Kidney epithelial cell (primary cell): ENCODE measurements at places on chromosomes 13 and 19. TPM values are rescaled to one million over a fixed set of nuclear protein-coding genes. Genes with fewer than 3 reads are reported as not detected.

DNA sequence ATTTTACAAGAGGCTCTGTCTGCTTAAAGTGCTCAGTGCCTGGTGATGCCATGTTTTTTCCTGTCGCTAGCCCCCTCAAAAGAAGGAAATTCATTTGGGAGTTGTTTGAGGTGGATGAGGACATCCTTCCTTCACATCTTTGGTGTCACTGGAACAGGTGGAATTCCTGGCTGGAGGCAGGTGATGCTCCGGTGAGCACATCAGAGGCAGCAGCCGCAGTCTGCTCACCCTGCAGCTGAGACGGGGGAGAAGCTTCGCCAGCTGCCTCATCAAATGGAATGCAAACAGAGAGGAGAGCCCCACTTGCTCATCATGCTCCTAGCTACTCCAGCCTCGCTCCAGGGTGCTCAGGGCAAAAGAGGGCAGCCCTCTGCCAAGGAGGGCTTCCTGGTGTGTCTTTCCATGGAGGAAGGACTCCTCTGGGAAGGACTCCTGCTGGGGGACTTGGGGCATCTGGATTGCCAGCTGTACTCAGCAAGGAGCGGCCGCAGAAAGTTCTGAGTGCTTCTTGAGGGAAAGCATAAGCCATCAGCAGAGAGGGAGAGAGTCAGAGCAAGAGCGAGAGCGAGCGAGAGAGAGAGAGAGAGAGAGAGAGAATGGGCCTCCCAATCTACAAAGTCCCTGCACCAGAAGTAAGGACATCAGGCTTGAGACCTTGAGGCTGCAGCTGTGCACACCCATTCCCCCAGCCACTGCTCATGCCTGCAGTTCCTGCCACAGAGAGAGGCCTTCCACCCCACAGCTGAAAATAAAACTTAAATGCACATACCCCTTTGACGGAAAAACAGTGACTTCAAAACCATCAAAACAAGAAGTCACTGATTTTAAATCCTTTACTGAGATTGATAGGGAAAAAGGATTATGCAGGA is 74.3 kb upstream of the UBL3 start:
- peak; percentile 81 for DNase-seq

- no peak for DNase-seq
These were observed 11.1 kb downstream of the IRGC start for GRCh38 chr19:43726736-43727592.

- no peak for DNase-seq
These were observed 20.1 kb downstream of the STOML3 start for GRCh38 chr13:38970380-38971051.

GRCh38 chr19:17340302-17340870 is 3.0 kb downstream of the GTPBP3 start:
- DNase-seq: no peak

DNA sequence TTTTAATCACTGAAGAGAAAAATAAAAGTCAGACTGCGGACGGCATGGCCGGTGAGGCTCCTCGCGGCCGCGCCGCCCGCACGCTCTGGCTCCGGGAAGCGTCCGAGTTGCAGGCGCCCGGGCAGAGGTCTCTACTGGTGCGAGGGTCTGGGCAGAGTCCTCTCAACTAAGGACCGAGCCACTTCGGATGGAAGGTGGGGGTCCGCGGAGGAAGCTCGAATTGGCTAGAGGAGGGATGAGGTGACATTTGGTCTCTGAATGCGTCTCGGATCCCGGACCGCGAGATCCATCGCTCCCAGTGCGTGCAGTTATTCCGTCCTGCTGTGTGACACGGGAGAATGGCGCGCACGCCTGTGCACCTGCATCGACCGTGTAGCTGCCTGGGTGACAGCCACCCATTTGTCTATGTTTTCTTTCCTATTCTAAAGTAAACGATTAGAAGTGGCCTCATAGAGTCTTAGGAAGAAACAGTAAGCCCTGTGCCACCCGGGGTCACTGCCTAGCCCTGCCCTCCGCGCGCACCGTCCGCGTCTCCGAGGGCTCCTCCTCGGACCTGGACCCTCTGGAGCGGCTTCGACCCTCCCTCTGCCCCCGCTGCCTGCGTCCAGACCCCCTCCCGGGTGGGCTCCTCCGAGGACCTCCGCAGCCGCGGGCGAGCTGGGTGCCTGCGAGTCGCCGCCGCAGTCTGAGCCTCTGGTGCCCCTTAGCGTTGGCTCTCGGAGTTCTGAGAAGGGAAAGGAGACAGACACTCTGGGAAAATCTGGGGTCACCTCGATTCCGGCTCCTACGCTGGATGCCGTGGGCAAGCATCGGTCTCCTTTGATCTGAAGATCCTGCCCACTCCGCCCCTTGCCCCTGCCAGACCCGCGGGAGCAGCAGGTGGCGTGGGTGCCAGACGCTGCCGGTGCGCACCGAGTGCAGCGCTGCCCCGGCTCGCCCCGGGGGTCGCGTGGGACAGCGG is 347.4 kb downstream of the LIG4 start:
- no peak for DNase-seq

- DNase-seq: no peak
These were observed 21.6 kb downstream of the EFNA2 start for GRCh38 chr19:1307320-1307719.

GRCh38 chr13:95535243-95535642 is 17.3 kb upstream of the CLDN10 start:
- DNase-seq: peak; percentile 92

GRCh38 chr19:49427855-49428546 is 2.8 kb downstream of the GFY start:
- no peak for DNase-seq

GRCh38 chr19:30223866-30224688 is 148.1 kb upstream of the ZNF536 start:
- DNase-seq: no peak

DNA sequence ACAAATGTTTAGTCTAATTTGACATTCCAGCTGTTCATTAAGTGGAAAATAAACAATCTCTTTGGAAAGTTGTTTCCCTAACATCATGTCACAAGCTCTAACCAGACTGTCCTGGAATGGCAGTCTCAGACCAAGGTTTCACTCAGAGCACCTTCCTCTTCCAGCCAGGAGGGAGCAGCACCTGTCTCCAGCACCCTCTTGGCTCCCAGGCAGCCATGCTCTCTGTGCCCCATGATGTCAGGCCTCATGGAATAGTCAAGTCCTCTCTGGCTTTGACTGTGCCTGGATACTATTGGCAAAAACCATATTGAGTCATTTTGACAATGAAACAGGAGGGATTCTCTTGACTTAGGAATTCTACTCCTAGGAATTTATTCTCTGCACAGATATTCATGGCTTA is 171.4 kb downstream of the OXGR1 start:
- DNase-seq: no peak

GRCh38 chr13:51828730-51829567 is 16.0 kb downstream of the TMEM272 start:
- no peak for DNase-seq

DNA sequence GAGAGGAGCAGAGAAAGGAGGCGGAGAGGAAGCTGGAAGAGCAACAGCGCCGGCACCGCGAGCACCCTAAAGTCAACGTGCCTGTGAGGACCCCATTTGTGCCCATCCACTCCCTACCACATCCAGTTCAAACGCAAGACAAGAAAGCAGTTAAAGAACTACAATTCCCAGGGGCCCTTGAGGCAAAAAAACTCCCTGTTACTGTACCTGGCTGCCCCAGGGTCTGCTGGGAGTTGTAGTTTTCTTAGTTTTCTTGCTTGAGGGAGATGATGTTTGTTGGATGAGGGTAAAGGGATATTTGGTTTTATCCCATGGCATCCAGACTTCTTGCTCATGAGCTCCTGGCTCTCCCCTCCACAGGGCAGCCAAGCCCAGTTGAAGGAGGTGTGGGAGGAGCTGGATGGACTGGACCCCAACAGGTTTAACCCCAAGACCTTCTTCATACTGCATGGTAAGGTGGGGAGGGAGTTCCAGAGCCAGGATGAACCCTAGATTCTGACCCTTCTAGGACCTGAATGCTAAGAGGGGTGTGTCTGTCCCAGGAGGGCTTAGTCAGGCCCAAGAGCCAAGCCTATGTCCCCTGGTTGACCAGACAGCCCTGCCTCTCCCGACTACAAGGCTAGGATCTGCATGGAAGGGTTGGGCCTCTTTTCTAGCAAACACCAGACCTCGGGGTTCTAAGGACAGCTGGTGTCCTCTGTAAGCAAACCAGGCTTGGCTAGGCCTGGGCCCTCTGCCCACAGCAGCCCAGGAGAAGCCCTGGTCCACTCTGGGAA is 13.2 kb downstream of the NUCB1 start:
- no peak for DNase-seq

DNA sequence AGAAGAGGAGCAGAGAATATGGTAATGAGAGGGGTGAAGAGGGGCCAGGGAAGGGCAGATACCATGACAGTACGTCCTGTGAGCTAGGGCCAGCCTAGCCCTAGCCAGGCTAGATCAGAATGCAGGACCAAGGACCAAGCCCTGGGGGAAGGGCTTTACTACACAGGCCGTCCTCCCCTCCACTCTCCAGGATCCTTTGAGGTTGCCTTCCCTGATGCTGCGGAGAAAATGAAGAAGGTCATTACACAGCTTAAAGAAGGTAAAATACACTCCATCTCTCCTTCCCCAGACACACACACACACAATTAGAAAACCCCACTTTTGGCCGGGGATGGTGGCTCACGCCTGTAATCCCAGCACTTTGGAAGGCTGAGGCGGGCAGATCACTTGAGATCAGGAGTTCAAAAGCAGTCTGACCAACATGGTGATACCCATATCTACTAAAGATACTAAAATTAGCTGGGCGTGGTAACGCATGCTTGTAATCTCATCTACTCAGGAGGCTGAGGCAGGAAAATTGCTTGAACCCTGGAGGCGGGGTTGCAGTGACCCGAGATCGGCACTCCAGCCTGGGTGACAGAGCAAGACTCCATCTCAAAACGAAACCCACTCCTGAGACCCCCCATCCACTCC is 8.5 kb downstream of the SPACA6 start:
- no peak for DNase-seq

DNA sequence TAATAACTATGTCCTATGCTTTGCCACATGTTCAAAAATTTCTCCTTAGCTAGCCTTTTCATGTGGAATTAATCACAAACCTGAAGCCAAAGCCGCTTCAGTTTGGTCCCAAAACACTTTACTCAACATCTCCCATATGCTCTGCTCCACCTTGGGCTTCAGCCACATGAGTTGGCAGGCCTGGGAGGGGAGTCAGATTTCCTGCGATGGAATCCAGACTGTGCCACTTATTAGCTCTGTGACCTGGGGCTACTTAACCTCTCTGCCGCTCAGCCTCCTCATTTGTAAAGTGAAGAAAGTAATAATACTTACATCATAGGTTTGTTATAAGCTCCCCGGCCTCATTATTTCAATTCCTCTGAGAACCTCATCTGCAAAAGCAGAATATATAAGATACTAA is 272.0 kb downstream of the LMO7 start:
- no peak for DNase-seq

GRCh38 chr19:8697671-8698432 is 743 bp downstream of the ACTL9 start:
- no peak for DNase-seq

- no peak for DNase-seq
These were observed 1381.0 kb upstream of the MIR17HG start for GRCh38 chr13:89966524-89966923.

GRCh38 chr19:42030645-42031440 is 36.8 kb upstream of the ATP1A3 start:
- no peak for DNase-seq

GRCh38 chr19:40398417-40399131 is 8.6 kb upstream of the HIPK4 start:
- DNase-seq: peak; percentile 19

- no peak for DNase-seq
These were observed 414.1 kb upstream of the SLITRK1 start for GRCh38 chr13:84296401-84296800.

DNA sequence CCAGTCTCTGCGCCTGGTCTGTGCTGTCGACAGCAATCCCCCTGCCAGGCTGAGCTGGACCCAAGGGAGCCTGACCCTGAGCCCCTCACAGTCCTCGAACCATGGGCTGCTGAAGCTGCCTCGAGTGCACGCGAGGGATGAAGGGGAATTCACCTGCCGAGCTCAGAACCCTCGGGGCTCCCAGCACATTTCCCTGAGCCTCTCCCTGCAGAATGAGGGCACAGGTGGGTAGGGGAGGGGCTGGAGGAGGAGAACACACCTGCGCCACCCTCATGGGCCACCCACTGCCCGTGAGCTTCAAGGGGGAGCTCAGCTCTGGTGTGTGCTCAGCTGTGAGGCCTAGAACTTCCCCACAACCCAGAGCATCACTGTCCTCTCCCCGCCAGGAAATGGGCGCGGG is 38.6 kb upstream of the CD33 start:
- no peak for DNase-seq

- no peak for DNase-seq
These were observed 103.9 kb downstream of the DNAJC15 start for GRCh38 chr13:43127103-43127798.

DNA sequence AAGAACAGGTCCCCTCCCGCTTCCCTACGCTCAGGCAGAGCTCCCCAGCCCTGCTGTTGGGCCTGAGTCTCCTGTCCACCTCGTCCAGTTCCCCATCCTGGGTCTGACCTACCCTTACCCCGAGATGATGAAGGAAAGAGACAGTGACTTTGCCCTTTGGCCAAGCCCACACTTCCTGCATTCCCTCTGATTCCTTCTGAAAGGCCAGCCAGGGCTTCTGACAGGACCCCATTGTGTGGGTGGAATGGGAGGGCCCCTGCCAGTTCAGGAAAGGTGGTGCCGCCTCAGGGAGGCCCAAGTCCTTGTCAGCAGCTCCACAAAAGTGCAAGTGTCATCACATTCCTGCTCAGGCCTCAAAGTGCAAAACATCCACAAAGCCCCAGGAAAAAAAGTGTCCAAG is 177.8 kb downstream of the PAN3 start:
- DNase-seq: no peak

- no peak for DNase-seq
These were observed 121.5 kb upstream of the SLC10A2 start for GRCh38 chr13:103187721-103188156.

DNA sequence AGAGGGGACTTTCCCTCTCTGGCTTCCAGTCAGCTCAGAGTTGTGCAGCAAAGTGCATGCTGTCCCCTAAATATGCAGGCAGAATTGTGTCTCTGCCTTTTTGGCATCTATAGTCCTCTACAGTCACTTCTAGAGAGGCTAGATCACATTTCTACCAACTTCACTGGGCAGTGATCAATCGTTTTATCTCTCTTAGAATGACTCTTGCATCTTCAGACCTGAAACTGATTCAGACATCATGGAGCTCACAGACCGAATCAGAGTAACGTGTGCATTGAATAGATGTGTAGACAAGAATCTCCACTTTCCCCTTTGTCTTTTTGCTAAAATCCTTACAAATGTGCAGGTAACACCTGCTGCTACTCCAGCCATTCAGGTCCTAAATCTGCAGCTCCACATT is 6.2 kb downstream of the ZNF253 start:
- DNase-seq: no peak

- DNase-seq: no peak
These were observed 25.1 kb downstream of the LNX2 start for GRCh38 chr13:27595055-27595811.

- DNase-seq: no peak
These were observed 48.5 kb downstream of the GAS6 start for GRCh38 chr13:113815151-113816058.

The DCT gene
- 0.08 TPM in 1 of 2 replicates, not detected in the other for total RNA-seq

The ABCC4 gene
- total RNA-seq: 17.3 and 18.1 TPM in 2 replicates

The RSPH6A gene
- total RNA-seq: not detected in 2 replicates

The OXGR1 gene
- total RNA-seq: not detected in 2 replicates

The ZNF566 gene
- total RNA-seq: 4.8 and 9.9 TPM in 2 replicates

The CABP5 gene
- not detected in 2 replicates for total RNA-seq

The GRIK5 gene
- total RNA-seq: 14.2 and 20.2 TPM in 2 replicates

The CKM gene
- total RNA-seq: not detected in 2 replicates

The KLF16 gene
- total RNA-seq: 11.4 and 15.3 TPM in 2 replicates

The ZNF135 gene
- total RNA-seq: 4.6 and 5.1 TPM in 2 replicates

The ARRDC5 gene
- total RNA-seq: not detected in 2 replicates

The TMEM59L gene
- 3.8 and 6.5 TPM in 2 replicates for total RNA-seq

The HPN gene
- total RNA-seq: 1.6 and 2.3 TPM in 2 replicates

The HIPK4 gene
- 0.55 TPM in 1 of 2 replicates, not detected in the other for total RNA-seq

The KASH5 gene
- 0.07 TPM in 1 of 2 replicates, not detected in the other for total RNA-seq

The GPR183 gene
- 0.14 and 0.71 TPM in 2 replicates for total RNA-seq
